T-helper 22 cell (primary cell): ENCODE measurements at places on chromosomes 3 and 15.

DNA sequence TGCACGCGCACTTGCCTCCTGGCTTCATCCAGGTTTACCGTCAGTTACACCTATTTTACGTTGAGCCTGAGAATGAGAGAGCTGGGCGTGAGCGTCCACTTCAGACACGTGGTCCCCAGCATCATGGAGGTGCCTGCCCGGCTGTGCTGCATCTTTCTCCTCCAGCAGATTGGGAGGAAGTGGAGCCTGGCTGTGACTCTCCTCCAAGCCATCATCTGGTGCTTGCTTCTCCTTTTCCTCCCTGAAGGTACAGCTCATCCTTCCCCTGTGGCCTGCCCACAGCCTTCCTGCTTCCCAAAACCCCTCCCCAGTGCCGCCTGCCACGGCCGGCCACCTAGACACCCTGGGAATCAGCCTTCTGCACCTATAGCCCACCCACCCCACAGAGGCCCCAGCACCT, 31.6 kb downstream of the SLC22A14 start:
- no peak for DNase-seq

DNA sequence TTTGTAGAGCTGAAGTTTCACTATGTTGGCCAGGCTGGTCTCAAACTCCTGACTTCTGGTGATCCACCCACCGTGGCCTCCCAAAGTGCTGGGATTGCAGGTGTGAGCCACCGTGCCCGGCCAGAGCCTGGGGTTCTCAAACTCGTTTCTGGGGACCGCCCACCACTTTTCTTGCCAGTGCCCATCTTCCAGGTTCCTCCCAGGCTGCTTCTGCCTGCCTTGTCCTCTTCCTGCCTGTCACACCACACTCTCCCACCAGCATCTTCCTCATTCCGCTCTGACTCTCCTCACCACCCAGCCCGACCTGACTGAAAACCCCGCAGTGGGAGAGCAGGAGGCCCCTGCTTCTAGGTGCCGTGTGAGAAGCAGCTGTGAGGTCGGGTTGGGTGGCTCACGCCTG, 3.1 kb upstream of the DYNLT2B start:
- no peak for DNase-seq

DNA sequence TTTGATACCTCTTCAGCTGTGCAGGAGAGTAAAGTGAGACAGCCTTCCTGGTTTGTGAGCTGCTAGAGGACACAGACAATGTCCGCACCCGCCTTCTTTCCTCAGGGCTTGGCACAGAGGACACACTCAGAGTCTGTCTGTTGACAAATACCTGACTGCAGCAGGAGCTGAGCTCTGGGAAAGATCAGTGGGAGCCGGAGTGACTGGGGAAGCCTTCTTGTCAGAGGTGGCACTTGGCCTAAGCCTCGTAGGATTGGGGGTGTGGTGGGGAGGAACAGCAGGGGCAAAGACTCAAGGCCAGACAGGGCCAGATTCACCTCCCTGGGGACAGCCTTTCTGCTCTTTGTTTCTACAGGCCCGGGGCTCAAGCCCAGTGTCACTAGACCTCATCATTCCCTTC, 3.3 kb upstream of the IL17RC start:
- no peak for DNase-seq

DNA sequence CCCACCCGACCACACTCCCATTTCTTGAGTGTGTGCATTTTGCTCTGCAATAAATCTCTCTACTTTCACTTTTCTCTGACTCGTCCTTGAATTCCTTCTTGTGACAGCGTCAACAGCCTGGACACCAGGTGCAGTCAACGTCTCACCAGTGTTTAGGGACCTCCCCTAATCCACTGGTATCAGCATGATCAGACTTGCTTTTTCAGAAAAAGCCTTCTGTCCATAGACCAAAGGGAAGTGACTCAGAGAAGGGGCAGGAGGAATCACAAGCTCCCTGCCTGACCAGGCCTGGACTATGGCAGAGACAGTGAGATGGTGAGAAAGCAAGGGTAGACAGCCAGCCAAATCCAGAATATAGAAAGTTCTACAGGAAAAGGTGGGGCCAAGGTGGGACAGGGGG, 15.5 kb downstream of the CCR5 start:
- DNase-seq, result no peak

DNA sequence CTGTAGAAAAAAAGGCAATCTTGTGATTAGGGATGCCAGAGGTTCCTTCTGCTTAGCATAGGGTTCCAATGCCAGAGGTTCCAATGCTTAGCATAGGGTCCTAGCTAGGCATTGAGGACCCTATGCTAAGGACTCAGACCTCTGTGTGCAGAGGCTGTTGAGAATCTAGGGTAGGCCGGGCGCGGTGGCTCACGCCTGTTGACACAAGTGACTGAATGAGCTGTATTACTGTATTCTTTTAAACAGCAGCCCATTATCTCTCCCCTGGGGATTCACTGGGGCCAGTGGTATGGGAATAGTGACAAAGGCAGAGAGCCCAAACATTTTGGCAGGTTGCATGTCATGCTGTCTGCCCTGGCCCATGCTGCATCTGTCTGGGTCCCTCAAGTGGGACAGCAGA, 16.2 kb downstream of the PAK6 start:
- DNase-seq, result no peak

DNA sequence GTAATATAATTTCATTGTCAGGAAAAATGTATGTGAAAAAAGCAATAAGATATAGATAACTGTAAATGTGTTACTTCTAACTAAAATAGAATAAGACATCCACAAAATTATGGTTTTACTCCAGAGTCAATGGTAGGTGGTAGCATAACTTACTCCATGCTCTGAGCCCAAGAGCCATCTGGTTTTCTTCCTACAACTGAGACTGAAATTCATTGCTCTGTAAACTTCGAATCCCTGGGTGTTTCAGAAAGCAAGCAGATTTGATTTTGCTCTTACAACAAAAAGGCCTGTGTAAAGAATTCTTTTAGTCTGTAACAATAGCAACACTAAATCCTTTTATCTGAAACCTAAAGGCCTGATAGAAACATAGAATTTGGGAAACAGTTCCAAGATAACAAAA, 805.9 kb downstream of the AGBL1 start:
- no peak for DNase-seq

GRCh38 chr3:179970746-179971145, 66.0 kb downstream of the PEX5L start:
- no peak for DNase-seq

GRCh38 chr3:162776148-162776547, 1279.5 kb downstream of the OTOL1 start:
- DNase-seq, result no peak

DNA sequence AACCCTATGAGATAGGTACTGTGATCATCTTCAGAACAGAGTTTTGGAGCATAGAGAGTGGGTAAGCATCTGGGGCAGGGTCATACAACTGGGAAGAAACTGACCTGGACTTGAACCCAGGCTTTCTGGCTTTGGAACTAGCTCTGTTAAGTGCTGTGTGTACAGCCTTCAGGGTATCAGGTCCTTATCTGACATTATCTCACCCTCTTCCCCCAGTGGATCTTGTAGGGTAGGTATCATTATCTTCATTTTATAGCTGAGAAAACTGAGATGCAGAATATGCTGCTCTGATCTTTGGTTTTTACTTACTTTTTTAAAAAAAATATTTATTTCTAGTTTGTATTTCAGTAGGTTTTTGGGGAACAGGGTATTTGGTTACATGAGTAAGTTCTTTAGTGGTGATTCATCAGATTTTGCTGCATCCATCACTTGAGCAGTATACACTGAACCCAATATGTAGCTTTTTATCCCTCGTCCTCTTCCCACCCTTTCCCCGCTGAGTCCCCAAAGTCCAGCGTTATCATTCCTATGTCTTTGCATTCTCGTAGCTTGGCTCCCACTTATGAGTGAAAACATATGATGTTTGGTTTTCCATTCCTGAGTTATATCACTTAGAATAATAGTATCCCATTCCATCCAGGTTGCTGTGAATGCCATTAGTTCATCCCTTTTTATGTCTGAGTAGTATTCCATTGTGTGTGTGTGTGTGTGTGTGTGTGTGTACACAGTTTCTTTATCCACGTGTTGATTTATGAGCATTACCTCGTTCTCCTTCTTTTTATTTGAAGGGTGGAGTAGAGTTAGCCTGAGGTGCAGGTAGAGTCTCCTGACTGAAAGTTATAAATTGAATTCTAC, 271.2 kb downstream of the PTPRG start:
- no peak for DNase-seq

GRCh38 chr15:69031013-69032001, 16.8 kb downstream of the NOX5 start:
- no peak for DNase-seq

DNA sequence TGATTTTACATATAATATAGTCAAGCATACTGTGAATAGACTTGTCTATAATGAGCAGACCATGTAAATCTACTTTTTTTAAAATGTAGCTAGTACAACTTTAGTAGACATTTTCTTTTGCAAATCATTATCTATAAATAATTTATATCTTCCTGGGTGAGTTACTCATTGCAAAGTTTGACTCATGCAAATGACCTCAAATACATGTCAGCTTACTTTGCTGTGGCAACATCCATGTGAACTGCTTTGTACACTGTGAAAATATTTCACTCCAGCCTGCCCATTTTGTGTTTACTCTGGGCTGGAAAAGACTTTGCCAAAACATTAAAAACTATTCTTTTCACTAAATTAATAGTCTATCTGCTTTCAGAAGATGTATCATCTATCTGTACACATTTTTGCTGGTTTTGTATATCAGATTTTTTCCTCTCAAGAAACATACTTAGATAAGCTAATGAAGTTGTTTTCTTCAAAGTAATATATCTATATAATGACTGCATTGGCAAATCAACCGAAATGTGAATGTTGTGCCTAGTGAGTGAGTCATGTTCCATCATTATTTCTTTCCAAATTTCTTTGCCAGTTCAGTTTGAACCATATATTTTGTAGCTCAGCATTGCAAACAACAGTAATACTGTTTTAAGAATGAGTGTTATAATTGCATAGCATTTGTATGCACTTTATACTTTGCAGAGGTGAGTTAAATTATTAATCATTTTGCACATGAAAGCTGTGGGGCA, 26.5 kb downstream of the IGSF10 start:
- DNase-seq, result no peak

GRCh38 chr15:57183041-57183440, 193.3 kb upstream of the CGNL1 start:
- no peak for DNase-seq

- DNase-seq, result no peak
Measured at GRCh38 chr3:2659896-2660295, 450.3 kb downstream of the IL5RA start.

DNA sequence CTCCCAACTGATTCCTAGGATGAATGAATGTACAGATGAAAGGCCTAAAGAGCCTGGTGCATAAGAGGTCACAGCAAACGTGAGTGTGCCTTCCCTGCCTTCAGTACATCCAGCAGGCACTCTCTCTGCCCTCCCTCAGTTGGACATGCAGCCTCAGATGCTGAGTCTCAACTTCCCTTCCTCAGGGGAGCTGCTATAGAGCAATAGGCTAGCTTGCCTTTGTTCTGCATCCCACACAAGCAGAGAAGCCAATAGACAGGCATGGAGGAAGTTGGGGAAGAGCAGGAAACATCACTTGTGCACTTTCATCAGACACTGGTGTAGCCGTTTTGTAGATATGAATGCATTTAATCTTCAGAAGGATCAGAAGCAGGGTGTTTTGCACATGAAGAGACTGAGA, 147.5 kb upstream of the THBS1 start:
- no peak for DNase-seq

DNA sequence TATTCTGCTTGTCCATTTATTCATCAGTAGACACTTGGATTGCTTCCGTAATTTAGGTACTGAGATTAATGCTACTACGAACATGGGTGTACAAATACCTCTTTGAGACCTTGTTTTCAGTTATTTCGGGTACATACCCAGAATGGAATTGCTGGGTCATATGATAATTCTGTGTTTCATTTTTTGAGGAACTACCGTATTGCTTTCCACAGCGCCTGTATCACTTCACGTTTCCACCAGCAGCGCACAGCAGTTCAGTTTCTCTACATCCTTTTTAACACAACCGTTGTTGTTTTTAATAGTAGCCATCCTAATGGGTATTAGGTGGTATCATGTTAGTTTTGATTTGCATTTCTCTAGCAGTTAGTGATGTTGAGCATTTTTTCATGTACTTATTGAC, 9.5 kb downstream of the PAK2 start:
- no peak for DNase-seq

DNA sequence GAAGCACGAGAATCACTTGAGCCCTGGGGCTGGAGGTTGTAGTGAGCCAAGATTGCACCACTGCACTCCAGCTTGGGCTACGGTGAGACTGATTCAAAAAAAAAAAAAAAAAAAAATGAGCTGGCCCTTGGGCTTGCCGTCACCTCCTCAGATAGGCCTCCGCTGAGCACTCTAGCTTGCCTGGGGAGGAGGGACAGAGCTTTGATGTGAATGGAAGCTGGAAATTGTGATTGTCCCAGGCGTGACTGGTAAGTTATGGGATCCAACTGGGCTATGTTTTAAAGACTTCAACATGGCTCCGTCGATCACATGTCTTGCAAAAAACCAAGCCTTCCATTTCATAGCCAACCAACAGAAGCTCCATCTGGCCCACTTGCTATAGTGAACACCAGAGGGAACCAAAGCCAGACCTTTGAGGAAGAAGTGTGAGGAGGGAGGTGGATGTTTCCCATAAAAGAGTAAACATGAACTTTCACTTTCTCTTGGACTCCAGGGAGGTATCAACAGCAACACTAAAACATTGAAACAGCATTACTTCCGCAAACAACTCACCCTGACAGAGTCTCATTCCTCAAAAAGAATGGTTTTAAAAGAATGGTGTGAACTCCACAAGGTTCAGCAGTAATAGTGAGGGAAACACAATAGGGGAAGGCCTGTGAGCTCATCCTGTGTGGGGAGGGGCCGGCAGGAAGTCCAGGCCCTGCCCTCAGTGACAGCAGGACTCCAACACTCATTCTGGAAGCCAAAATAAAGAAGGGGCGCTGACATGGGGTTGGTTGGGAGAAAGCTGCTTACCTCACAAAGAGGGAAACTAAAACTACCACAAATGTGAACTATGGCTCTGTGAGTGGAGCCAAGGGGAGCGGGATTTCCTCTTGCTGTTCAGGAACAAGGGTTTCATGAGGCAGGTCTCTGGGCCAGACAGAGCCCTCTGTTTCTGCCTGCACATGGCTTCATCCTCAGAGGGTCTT, 59.2 kb upstream of the IL12A start:
- no peak for DNase-seq

GRCh38 chr3:141414800-141415462, 46.6 kb downstream of the ZBTB38 start:
- no peak for DNase-seq

- no peak for DNase-seq
Measured at GRCh38 chr15:73331501-73331900, 37.3 kb downstream of the HCN4 start.

DNA sequence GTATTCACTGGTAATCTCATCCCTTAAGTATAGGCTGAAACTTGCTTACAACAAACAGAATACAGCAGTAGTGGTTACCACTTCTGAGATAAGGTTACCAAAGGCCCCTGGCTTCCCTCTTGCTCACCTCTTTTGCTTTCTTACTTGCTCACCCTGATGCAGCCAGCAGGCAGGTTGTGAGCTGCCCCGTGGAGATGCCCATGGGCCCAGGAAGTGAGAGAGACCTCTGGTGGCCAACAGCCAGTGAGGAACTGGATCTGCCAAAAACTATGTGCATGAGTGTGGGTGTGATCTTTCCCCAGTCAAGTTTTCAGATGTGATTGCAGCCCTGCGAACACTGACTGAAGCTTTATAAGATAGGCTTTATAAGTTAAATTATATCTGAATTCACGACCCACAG, 48.7 kb downstream of the NMNAT3 start:
- no peak for DNase-seq

GRCh38 chr3:179603831-179604230, 607 bp downstream of the MRPL47 start:
- DNase-seq, result no peak
